ENCODE measurements at places on chromosomes 2 and 18.

- DNase-seq: no peak
Observed at GRCh38 chr18:11660691-11661090, 28.4 kb upstream of the GNAL start.

DNA sequence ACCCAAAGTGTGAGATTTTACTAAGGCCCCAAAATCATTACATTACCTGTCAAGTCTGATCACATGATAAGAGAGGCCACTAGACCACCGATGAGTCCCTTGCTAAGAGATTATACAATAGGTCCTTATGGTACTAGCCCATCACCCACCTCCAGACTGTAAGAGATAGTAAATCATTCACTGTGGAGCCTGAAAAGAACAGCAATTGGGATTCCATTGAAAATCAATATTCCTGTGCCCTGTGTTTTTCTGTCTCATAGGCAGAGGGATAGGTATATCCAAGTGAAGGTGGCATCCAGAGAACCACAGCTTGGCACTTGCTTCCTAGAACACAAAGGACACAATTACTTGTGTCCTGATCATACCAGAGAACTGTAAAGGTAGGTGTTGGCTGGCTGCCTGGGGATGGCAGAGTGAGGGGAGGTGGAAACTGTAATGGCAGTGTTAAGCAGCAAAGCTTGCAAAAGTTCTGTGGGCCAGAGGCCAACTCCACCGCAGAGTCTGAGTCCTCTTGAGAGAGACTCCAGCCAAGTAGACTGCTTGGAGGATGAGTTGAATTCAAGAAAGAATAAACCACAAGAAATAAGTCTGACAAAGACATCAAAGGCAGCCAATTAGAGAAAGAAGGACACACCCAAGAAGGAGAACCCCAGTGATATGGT lies 102.0 kb upstream of the PIEZO2 start:
- DNase-seq: no peak

GRCh38 chr2:237879991-237880560 lies 20.7 kb downstream of the RAMP1 start:
- no peak for DNase-seq

GRCh38 chr2:127309468-127309867 lies 15.5 kb upstream of the ERCC3 start:
- DNase-seq: no peak

DNA sequence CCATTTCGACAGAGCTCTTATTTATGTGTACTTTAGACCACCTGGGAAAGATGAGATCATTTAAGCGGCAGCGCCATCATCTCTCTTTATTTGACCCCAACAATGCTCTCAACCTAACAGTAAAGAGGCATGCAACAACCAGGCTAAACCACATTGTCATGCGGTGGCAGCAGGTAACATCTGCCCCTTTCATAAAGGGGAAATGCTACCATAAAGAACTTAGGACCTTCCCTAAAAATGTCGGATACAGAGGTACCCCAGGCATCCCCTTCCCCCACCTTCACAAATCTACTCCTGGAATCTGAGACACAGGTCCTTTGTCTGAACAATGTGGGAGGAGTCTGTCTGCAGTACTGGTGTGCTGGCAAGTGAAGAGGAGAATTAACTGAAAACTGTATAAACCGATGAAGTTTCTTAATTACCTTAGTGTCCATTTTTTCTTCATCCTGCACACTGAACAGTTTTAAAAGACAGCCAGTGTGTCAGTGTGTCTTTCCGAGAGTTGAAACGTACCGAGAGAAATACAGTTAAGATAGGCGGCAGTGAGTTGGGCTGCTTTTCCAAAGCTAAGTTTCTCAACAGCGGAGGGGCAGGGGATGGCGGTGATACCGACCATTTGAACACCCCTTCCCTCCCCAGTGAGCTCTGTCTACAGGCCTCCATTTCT lies 1.9 kb downstream of the MEX3C start:
- DNase-seq: no peak

DNA sequence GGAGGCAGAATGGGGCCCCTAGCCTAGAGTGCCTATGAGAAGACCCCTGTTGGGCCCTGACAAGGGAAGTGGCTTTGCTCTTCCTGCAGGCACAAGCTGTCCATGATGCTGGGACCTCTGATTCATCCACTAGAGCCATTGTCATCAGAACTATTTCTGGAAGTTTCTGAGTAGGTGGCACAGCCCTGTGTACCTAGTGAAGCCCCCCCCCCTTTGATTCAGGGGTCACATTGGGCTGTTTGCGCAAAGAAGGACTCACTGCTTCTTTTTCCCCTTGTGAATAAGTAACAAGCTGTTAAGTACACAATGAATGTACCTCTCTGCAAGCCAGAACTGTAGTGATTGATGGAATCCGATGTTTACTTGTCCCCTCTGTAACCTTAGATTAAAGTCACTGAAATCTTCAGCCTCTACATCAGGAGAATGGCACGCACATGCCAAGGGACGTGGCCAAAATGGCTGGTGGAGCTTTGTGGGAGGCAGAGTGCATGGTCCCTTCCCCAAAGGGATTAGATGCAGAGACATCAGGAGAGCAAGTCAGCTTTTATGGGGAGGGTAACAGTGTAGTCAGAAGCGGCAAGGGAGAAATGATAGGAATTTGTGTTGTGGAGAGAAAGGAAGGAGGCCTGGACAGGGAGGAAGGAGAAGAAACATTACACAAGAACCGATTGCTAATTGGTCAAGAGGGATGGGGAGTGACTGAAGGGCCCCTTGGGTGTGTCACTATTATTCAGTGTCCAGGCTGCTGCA lies 267.6 kb upstream of the RAB12 start:
- no peak for DNase-seq

DNA sequence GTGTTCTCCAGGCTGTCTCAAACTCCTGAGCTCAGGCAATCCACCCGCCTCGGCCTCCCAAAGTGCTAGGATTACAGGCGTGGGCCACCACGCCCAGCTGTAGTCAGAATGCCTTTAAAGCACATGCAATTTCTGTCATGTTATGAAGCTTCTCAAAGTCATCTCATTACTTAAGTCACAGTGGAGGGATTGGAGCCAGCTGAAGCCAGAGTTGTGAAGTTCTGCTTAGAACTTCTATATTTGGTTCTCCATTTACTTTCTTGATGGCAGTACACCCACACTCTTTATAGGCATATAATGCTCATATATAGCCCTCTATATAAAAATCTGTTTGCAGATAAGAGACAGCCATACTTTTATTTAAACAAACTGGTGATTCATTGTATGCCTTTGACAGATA lies 68.8 kb upstream of the CWC22 start:
- DNase-seq: no peak

DNA sequence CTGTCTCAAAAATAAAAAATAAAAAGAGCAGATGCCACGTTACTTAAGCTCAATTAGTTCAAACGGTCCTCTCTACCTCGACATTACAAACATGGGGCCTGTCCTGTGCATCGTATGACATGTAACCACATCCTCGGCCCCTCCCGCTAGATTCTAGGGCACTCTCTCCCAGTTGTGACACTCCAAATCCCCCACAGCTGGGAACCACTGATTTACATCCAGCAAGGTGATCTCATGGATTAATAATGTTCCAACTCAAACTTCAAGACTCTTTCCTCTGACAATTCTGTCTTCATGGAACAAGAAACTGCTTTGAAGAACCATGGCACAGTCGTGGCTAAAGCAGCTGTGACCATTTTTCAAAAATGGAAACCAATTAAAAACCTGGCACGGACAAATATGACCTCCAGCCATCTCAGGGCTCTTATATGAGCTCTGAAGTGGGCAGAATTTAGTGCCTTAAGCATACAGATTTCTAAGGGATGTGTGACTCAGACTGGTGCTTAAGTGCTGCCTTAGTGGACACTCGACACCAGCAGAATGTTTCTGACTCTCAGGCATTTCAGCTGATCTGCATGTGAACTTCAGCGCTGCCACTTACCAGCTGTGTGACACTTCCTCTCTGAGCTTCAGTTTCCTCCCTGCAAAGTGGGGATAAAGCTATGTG lies 31.7 kb upstream of the ASAP2 start:
- DNase-seq: no peak

DNA sequence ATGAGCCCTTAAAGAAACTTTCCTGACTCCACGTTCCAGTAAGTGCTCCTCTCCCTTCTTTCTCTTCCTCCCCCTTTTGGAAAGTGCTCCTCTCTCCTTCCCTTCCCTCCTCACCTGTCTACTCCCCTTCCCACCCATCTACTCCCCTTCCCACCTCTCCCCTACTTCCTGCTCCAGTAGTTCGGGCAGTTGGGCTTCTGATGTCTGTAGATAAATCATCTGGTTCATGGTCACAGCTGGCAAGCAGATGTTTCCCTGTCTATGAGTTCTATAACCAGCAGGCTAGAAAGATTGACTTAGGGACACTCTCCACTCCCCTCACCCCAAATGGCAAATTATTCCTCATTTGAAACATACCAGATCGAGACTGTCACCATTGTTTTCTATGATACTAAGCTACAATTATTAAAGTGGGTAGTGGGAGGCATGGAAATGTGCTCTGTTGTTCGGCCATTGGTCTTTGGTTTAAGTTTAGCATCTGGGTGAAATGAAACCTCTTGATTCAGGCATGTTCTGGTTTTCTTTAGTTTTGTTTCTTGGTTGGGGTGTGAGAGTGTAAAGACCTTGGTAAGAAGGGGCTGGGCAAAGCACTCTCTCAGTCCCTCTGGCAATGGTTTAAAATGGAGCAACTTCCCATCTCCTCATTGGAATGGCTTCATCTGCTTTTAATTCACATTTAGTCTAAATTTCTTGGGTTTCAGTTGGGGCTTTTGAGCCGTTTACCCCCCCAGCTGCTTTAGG lies 413.2 kb upstream of the SPRED2 start:
- no peak for DNase-seq

- no peak for DNase-seq
Observed at GRCh38 chr2:109614715-109615636, 812 bp downstream of the SOWAHC start.

GRCh38 chr18:27871726-27872125 lies 305.2 kb downstream of the CDH2 start:
- DNase-seq: no peak

DNA sequence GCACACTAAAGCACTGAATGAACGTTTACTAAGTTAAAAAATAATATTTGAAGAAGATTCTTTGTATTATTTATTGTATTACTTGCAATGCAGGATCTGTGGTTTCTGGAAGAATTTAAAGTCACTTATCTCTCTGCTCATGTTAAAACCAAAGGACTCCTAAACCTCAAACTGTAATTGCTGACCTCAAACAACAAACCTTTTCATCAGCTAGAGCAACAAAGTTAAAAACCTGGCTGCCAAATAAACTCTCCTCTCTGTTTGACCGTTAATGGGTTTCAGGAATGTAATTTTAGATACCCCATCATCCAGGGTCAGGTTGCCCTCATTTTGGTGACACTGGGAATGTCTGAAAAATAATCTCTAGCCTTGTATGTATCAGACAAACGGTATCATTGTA lies 239.1 kb downstream of the TGIF1 start:
- DNase-seq: no peak
